ENCODE measurements at places on chromosomes 11 and 22.

DNA sequence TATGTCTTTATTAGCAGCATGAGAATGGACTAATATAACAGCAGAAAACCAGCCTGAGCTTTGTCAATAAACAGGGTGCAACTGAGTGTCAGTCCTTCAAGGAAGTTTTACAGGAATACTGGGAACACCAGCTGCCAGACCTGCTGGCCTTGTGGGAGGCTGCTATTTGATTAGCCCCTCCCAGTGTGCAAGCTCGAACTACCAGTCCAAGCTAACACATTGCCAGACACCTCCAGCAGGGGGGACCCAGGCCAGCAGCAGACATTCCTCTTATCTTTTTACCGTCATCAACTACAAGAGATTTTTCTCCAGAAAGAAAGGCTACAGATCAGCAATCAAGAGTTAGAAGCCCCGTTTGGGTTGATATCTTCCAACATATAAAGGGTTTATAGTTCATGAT, 942.8 kb upstream of the TENM4 start:
- no peak for DNase-seq

- no peak for DNase-seq
Measured at GRCh38 chr22:17106785-17107546, 14.2 kb downstream of the TMEM121B start.

GRCh38 chr11:134483291-134483690, 71.2 kb upstream of the B3GAT1 start:
- DNase-seq, result no peak

DNA sequence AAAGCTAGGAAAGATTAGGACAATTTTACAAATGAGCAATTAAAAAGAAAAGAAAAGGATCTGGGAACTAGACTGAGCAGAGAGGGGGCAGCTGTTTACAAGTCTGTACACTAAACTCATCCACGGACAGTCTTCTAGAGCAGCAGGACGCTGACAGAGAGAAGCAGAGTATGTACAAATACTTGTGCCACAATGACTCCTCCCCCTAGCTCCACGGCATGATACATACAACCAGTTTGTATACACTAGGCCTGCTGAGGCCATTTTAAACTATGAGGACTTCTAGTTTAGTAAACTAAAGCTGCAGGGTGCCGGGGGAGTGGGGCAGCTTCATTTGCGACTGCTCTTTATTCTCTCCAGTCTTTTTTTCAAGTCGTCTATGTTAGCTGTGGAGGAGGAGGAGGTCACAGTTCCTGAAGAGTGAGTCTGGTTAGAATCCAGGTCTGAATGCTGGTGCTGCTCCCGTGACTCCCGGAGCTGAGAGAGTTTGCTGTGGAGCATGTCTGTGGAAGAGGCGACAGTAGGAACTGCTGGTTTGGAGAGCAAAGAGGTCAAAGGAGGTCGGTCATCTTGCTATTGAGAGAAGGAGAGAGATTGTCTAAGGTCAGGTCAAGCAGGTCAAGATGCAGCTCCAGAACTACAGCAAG, 24.8 kb downstream of the F2 start:
- no peak for DNase-seq

GRCh38 chr11:9701799-9702198, 37.9 kb downstream of the SWAP70 start:
- no peak for DNase-seq

GRCh38 chr22:32127904-32128303, 31.2 kb downstream of the C22orf42 start:
- no peak for DNase-seq
